Aorta (tissue), 5 donors: ENCODE measurements at places on chromosomes 5 and 9.
A peak's percentile ranks its signal among the peaks of the same experiment; 100 is the strongest.

- no peaks in the 10 kb centered on the region for H3K36me3 ChIP-seq
- H3K27me3 ChIP-seq = no peaks in the 10 kb centered on the region
- H3K4me1 ChIP-seq = no peaks in the 10 kb centered on the region
- no peak overlapping the region for H3K27ac ChIP-seq
- H3K4me3 ChIP-seq = no peak overlapping the region
Observed at GRCh38 chr5:125210242-125210947, 464.0 kb upstream of the ZNF608 start.

- no peaks in the 10 kb centered on the region for H3K4me1 ChIP-seq
- H3K27ac ChIP-seq = no peak overlapping the region
- peak overlapping the region; percentile 26 for H3K4me3 ChIP-seq
- H3K27me3 ChIP-seq = no peaks in the 10 kb centered on the region
Observed at GRCh38 chr5:41270423-41271251, 57.3 kb upstream of the C6 start.

- DNase-seq = no peak
- no peak overlapping the region for H3K27ac ChIP-seq
- H3K27me3 ChIP-seq = no peaks in the 10 kb centered on the region
- no peak overlapping the region for H3K4me3 ChIP-seq
- no peaks in the 10 kb centered on the region for H3K36me3 ChIP-seq
Observed at GRCh38 chr9:130110166-130110565, 56.5 kb downstream of the GPR107 start.

GRCh38 chr5:51104556-51104955 lies 278.7 kb upstream of the ISL1 start:
- no peak for DNase-seq
- no peaks in the 10 kb centered on the region for H3K36me3 ChIP-seq
- no peak overlapping the region for H3K27ac ChIP-seq
- no peaks in the 10 kb centered on the region for H3K27me3 ChIP-seq
- no peaks in the 10 kb centered on the region for H3K4me1 ChIP-seq

GRCh38 chr9:120710110-120710981 lies 3.9 kb downstream of the MEGF9 start:
- H3K27me3 ChIP-seq = no peaks in the 10 kb centered on the region
- no peak overlapping the region for H3K4me3 ChIP-seq
- DNase-seq = no peak
- no peaks in the 10 kb centered on the region for H3K36me3 ChIP-seq
- peaks cover 5% of the 10 kb centered on the region for H3K4me1 ChIP-seq
- H3K27ac ChIP-seq = no peak overlapping the region

DNA sequence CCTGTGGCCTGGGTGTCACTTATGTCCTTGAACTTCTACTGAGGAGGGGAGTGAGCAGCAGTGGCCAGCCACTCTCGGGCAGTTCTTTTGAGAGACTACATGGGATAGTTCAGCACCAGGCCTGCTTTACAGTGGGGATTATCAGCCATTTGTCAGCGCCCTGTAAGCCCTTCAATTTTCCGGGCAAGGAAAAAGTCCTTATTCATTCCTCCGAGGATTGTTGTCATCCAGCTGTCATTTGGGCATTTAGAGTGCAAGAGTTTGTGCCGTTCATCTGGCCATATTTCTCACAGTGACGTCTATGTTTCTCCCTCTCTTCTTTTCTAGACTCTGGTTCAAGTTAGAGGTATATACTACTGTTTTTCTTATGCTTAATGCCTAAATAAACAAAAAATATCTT lies 172.8 kb downstream of the TLE4 start:
- H3K4me3 ChIP-seq = no peak overlapping the region
- no peak for DNase-seq
- peaks cover 3% of the 10 kb centered on the region for H3K4me1 ChIP-seq
- H3K27ac ChIP-seq = no peak overlapping the region

DNA sequence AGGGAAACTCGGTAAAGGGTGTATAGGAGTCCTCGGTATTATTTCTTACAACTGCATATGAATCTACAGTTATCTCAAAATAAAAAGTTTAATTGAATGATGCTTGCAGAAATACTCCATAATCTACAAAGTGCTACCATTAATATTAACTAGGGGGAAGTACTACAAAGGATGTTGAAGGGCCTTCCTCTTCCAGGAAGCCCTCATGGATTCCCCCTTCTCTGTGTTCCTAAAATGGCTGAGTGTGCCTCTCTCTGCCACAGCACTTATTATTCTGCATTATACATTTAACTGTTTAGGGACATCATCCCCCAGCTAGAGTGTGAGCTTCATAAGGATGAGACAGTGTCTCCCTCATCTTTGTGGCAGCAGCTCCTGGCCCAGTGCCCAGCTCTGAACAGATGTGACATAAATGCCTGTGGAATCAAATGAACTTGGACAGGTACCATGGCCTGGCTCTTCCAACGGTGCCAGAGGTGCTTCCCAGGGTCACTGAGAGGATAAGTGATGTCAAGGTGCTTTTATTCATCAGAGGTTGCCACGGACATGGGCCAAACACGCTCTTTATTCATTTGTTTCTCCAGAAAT lies 99.5 kb downstream of the PAX5 start:
- no peak overlapping the region for H3K4me3 ChIP-seq
- H3K36me3 ChIP-seq = no peaks in the 10 kb centered on the region
- no peak for DNase-seq
- no peaks in the 10 kb centered on the region for H3K27me3 ChIP-seq

DNA sequence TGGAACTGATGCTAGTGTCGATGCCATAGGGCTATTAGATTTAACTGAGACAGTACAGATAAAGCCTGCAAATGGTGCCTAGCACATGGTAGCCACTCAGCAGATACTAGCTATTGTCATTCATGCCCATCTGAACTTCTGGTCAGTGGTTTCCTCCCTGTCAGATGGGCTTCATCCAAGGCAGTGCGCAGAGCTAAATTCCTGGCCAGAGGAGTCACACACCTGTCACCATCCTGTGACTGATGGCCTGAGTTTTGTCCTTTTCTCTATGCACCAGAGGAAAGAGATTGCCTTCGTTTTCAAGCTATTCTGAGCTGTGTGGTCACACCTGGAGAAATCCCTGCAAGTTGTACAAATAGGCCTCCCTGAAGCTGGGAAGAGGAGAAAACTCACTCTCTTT lies 34.7 kb downstream of the MSX2 start:
- no peak overlapping the region for H3K4me3 ChIP-seq
- H3K27me3 ChIP-seq = no peaks in the 10 kb centered on the region
- no peaks in the 10 kb centered on the region for H3K36me3 ChIP-seq
- H3K4me1 ChIP-seq = no peaks in the 10 kb centered on the region

DNA sequence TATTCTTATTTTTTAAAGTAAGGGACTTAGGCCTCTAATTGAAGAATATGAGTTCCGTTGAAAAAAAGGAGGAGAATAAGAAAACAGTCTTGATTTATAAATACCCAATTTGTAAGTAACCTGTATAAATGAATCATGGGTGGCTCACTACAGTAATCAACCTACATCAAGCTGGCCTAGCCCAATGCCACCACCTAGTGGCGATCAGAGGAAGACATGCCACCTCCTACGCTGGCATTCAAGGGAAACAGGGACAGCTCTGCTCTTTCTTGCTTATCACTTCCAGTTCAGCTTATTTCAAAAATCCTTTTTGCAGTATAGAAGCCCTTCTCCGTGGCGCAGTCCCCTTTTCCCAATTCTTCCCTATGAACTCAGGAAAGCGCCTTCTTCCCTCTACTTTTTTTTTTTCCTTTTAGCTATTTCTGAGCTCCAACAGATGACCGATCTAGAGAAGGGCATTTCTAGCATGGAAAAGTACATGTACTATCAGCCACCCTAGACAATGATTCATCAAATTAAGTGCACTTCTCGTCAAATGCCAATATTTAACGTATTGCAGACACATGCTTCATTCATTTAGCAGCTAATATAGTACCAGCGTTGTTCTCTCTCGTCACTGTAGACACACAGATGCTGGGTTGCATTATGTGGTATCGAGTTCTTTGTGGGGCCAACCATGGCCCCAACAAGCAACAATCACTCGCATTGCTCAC lies 28.3 kb downstream of the PTPN3 start:
- peaks cover 3% of the 10 kb centered on the region for H3K4me1 ChIP-seq
- H3K27ac ChIP-seq = no peak overlapping the region
- H3K4me3 ChIP-seq = no peak overlapping the region
- DNase-seq = peak; percentile 83
- no peaks in the 10 kb centered on the region for H3K36me3 ChIP-seq
- no peaks in the 10 kb centered on the region for H3K27me3 ChIP-seq

DNA sequence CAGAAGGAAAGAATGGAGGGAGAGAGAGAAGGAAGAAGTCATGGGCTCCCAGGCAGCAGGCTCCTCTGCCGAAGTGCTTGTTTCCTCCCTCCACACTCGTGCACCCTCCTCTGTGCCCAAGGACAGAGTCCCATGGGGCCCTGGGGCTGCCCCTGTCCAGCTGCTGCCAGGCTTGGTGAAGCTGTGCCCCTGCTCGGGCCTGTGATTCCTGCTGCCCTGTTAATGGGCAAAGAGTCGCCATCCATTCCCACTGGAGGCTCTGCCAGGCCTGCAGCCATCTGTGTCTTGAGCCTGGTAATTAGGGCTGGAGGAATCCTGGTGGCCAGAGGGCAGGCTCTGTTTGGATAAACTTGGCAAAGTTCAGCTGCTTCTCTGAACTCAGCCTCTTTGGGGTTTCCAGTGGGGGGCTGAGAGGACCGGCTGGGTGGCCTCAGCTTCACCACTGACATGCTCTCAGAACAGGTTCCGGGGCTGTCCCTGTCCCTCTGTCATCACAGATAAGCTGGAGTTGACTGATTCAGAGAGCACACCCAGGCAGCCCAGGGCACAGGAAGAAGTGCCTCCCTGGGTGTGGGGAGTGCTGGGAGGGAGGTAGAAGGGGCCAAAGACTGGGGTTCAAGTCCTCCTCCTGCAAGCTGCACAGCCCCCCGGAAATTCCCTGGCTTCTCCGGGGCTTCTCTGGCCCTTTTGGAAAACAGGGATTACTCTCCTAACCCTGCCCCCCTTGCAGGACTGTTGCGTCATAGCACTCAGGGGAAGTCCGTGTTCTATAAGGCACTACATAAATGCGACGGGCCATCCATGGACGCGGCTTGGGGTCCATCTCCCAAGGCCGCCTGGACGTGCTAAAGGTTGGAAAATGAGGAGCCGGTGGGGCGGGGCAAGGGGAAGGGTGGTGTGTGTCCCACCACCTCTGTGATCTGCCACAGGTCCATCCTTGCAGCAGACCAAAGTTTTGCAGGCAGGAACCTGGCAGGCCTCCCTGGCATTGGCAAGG lies 154.8 kb downstream of the PAX5 start:
- H3K27me3 ChIP-seq = no peaks in the 10 kb centered on the region
- DNase-seq = peak; percentile 46
- H3K36me3 ChIP-seq = no peaks in the 10 kb centered on the region
- no peak overlapping the region for H3K27ac ChIP-seq
- H3K4me3 ChIP-seq = no peak overlapping the region

GRCh38 chr5:144191998-144192397 lies 21.3 kb downstream of the KCTD16 start:
- H3K27me3 ChIP-seq = no peaks in the 10 kb centered on the region
- H3K4me3 ChIP-seq = no peak overlapping the region
- no peak for DNase-seq
- H3K4me1 ChIP-seq = no peaks in the 10 kb centered on the region
- no peaks in the 10 kb centered on the region for H3K36me3 ChIP-seq
- H3K27ac ChIP-seq = no peak overlapping the region

GRCh38 chr9:137435980-137436760 lies 5.0 kb downstream of the ENTPD8 start:
- peak; percentile 87 for DNase-seq
- no peak overlapping the region for H3K4me3 ChIP-seq
- no peaks in the 10 kb centered on the region for H3K36me3 ChIP-seq
- H3K4me1 ChIP-seq = no peaks in the 10 kb centered on the region

GRCh38 chr5:138468966-138469539 lies 3.8 kb downstream of the EGR1 start:
- no peaks in the 10 kb centered on the region for H3K36me3 ChIP-seq
- H3K4me1 ChIP-seq = no peaks in the 10 kb centered on the region
- DNase-seq = no peak
- H3K27me3 ChIP-seq = no peaks in the 10 kb centered on the region
